PC-9 (cell line): ENCODE measurements at places on chromosomes 4 and X. TPM values are rescaled to one million over a fixed set of nuclear protein-coding genes. Genes with fewer than 3 reads are reported as not detected.
A peak's percentile ranks its signal among the peaks of the same experiment; 100 is the strongest.

- H3K27me3 ChIP-seq = no peaks in the 10 kb centered on the region
Observed at GRCh38 chrX:41085878-41086626, 807 bp downstream of the USP9X start.

GRCh38 chrX:443536-444210 is 57.0 kb upstream of the PPP2R3B start:
- H3K27me3 ChIP-seq = peaks cover 87% of the 10 kb centered on the region
- no peak for DNase-seq
- no peak overlapping the region for H3K4me3 ChIP-seq
- no peaks in the 10 kb centered on the region for H3K4me1 ChIP-seq
- H3K36me3 ChIP-seq = no peaks in the 10 kb centered on the region

- peaks cover 99% of the 10 kb centered on the region for H3K27me3 ChIP-seq
- no peak for DNase-seq
- no peaks in the 10 kb centered on the region for H3K4me1 ChIP-seq
- no peak overlapping the region for H3K4me3 ChIP-seq
- H3K27ac ChIP-seq = no peak overlapping the region
- no peaks in the 10 kb centered on the region for H3K36me3 ChIP-seq
Observed at GRCh38 chr4:8904666-8905065, 33.0 kb upstream of the HMX1 start.

GRCh38 chr4:141933978-141934377 is 297.6 kb downstream of the IL15 start:
- no peaks in the 10 kb centered on the region for H3K36me3 ChIP-seq
- DNase-seq = no peak
- no peaks in the 10 kb centered on the region for H3K27me3 ChIP-seq
- H3K27ac ChIP-seq = no peak overlapping the region

SOWAHD gene
- 1.4 and 2.8 TPM in 2 replicates for total RNA-seq

- no peaks in the 10 kb centered on the region for H3K27me3 ChIP-seq
- 0 out of 2 replicates have a peak, but pooled peaks cover 8% of the 10 kb centered on the region for H3K4me1 ChIP-seq
- H3K27ac ChIP-seq = no peak overlapping the region
- DNase-seq = no peak
- H3K36me3 ChIP-seq = no peaks in the 10 kb centered on the region
- H3K4me3 ChIP-seq = no peak overlapping the region
Observed at GRCh38 chr4:145580906-145581305, 38.3 kb upstream of the MMAA start.

DNA sequence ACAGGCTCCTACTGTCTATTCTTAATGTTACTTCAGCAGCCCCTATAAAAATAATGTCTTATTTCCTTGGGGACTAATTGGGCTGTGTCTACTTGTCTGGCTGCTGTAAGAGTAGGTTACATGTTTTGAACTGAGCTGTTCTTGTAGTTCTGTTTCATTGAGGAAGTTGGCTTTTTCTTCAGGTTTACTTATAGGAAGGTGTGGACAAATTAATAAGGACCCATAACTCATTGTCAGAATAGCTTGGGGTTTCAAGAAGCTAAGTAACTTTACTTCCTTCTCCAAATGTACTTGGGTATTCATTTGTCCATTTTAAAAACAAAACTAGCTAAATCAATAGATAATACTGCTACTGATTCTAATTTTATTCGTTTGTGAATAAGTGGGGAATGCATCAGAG is 487.2 kb downstream of the FAT4 start:
- no peaks in the 10 kb centered on the region for H3K4me1 ChIP-seq
- H3K36me3 ChIP-seq = no peaks in the 10 kb centered on the region
- no peak for DNase-seq
- no peaks in the 10 kb centered on the region for H3K27me3 ChIP-seq
- no peak overlapping the region for H3K27ac ChIP-seq
- no peak overlapping the region for H3K4me3 ChIP-seq

DNA sequence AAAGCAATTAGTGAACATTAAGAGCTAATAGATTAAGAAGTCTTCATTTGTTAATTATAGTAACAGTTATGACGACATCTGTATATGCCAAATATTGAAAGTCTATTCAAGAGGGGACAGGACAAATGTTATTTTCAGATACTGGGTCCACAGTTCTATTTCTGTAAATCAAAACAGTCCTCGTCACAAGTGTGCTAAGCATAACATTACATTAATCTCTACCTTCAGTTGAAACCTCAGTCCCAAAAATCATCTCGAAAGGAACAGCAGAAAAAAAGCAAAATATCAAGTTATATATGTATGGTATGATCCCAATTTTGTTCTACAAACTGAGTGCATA is 70.3 kb downstream of the APBB2 start:
- no peaks in the 10 kb centered on the region for H3K27me3 ChIP-seq
- H3K4me3 ChIP-seq = no peak overlapping the region
- peak overlapping the region; percentile 28 for H3K27ac ChIP-seq
- H3K36me3 ChIP-seq = no peaks in the 10 kb centered on the region
- DNase-seq = no peak

- no peaks in the 10 kb centered on the region for H3K27me3 ChIP-seq
- H3K4me1 ChIP-seq = no peaks in the 10 kb centered on the region
- DNase-seq = no peak
- H3K4me3 ChIP-seq = no peak overlapping the region
- H3K36me3 ChIP-seq = no peaks in the 10 kb centered on the region
Observed at GRCh38 chr4:52372747-52373146, 286.4 kb downstream of the USP46 start.

DNA sequence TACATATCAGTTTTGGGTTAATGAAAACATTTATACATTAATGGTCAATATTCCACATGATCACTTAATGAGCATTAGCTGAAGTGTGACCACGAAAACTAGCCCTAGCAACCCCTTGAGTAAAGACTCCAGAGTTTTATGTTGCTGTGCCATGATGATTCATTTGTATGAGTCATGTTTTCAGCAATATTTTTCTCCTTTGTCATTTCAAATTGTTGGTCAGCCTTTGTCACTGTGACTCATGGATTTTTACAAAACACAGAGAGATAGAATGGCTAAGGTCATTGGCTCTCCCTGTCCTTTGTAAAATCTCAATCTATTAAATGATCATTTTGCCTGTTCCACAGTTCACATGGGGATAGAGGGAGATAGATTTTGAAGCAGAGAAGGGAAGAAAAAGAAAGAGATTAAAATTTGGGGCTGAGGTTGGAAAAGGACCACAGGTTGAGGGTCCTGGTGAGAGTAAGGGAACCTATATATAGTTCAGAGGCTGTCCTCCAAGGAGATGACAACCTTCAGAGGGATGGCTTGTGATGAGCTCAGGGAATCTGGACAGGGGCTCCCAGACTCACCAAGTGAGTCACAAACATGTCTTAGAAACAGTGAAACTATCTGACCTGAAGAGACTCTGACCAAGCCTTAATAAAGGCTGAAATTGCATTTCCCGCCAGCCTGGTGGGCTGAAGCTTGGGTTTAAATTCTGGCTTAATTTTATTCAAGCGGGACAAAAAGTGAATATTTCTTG is 25.6 kb downstream of the NR0B1 start:
- DNase-seq = peak; percentile 85
- peak overlapping the region; percentile 99 for H3K27ac ChIP-seq
- H3K4me3 ChIP-seq = no peak overlapping the region
- H3K4me1 ChIP-seq = peaks cover 28% of the 10 kb centered on the region

DNA sequence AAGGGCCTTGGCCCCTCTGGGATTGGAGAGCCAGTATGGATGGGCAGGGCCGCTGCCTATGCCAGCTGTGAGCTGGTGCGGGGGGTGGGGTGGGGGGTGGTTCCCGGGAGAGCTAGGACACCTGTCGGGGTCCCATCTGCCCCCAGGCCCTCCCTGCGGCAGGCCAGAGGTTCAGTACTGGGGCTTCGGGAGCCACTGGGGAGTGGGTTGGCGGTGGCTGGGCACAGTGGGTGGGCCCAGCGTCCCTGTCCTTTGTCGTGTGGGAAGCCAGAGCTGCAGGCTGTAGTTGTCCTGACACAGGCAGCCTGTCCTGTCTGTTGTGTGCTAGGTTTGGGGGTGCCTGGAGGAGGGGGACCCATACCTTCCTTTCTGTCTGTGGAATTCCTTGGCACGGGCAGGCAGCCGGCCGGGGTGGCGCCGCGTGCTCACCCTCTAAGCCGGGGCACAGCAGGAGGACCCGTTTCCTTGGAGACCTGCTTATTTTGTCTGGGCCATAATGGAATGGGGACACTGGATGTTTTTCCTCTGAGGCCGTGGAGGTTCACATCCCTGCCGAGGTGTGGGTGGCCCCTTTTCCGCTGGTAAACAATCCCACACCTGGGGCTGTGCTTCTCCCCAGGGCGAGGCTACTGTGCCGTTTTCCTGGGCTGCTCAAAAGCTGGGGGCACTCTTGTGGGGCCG is 14.8 kb downstream of the DOK7 start:
- no peaks in the 10 kb centered on the region for H3K36me3 ChIP-seq
- H3K4me1 ChIP-seq = no peaks in the 10 kb centered on the region
- no peak for DNase-seq
- no peak overlapping the region for H3K4me3 ChIP-seq

TMEM33 gene
- 62.3 and 65.0 TPM in 2 replicates for total RNA-seq

DMP1 gene
- total RNA-seq = not detected in 2 replicates

- no peak for DNase-seq
- no peaks in the 10 kb centered on the region for H3K36me3 ChIP-seq
- H3K4me1 ChIP-seq = peaks cover 13% of the 10 kb centered on the region; the same call in 1 of the 2 replicates
- no peak overlapping the region for H3K27ac ChIP-seq
Observed at GRCh38 chr4:151727365-151727764, 33.4 kb downstream of the GATB start.

PRR32 gene
- total RNA-seq = not detected in 2 replicates

IBSP gene
- not detected in 2 replicates for total RNA-seq

GRCh38 chr4:138562544-138562991 is 320.4 kb upstream of the SLC7A11 start:
- DNase-seq = no peak
- H3K27ac ChIP-seq = no peak overlapping the region
- no peaks in the 10 kb centered on the region for H3K36me3 ChIP-seq
- no peaks in the 10 kb centered on the region for H3K27me3 ChIP-seq
- no peaks in the 10 kb centered on the region for H3K4me1 ChIP-seq

DNA sequence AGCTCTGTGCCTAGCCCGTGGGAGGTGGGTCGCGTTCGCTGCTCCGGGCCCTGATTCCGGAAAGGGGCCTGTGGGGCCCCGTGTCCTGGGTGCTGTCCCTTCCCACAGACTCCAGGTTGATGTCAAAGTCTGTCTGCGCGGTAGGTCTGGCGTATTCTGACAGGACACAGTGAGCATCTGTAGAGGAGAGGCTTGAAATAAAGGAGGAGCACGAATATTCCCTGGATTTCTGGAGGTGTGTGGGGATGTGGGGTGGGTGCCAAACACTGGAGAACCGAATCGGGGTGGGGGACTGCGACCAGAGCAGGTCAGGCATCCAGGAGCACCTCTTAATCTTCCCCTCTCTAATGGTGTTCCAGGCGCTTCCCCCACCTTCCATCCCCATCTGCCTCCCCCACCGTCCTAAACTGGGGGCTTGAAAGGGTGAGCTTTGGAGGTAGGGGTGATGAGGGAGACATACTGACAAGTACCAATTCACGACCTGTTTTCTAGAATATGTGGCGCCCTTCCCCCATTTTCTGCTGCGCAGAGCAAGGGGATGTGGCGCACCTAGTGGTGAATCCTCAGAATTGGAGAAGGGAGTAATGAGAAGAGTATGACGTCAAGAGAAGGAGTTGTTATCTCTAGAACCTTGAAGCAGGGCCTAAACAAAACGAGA is 877 bp downstream of the GPRASP1 start:
- no peaks in the 10 kb centered on the region for H3K36me3 ChIP-seq
- no peaks in the 10 kb centered on the region for H3K4me1 ChIP-seq
- H3K27ac ChIP-seq = no peak overlapping the region
- no peak overlapping the region for H3K4me3 ChIP-seq

- no peak for DNase-seq
- no peaks in the 10 kb centered on the region for H3K4me1 ChIP-seq
- H3K36me3 ChIP-seq = 0 out of 2 replicates have a peak, but pooled peaks cover 6% of the 10 kb centered on the region
- no peak overlapping the region for H3K4me3 ChIP-seq
Observed at GRCh38 chr4:38641811-38642210, 22.2 kb upstream of the KLF3 start.

DNA sequence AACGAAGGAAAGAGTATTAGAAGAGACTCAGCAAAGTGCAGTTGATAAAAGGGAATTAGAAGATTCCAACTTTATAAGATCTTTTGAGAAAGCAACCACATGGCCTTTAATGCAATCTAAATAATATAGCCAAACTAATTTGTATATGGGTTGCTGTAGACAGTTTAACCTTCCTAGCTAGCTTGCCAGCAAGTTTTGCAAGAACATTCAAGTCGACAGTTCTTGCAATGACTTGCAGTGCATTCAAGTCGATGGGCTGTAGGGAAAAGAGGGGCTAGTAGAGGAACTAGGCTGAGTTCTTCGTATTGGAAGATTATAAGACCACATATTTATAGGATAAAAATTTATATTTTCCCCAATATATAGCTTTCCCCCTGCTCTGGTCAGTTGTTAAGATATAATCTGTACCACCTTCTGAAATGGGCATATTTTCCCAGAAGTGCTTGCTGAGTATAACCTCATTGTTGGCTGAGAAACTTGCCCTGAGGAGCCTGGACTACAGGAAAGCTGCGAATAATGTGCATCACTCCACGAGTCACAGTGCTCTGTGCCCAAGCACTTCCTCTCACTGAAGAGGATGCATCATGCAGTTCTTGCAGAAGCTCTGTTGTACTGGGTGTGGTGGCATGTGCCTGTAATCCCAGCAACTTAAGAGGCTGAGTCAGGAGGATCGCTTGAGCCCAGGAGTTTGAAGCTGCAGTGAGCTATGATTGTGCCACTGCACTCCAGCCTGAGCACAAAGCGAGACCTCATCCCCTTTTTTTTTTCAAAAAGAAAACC is 56.7 kb downstream of the DOCK11 start:
- H3K4me1 ChIP-seq = 0 out of 2 replicates have a peak, but pooled peaks cover 6% of the 10 kb centered on the region
- DNase-seq = no peak
- H3K27me3 ChIP-seq = no peaks in the 10 kb centered on the region
